Activated CD4-positive, alpha-beta T cell treated with anti-CD3 and anti-CD28 coated beads for 48 hours (primary cell): ENCODE measurements at places on chromosomes 3 and 15.

DNA sequence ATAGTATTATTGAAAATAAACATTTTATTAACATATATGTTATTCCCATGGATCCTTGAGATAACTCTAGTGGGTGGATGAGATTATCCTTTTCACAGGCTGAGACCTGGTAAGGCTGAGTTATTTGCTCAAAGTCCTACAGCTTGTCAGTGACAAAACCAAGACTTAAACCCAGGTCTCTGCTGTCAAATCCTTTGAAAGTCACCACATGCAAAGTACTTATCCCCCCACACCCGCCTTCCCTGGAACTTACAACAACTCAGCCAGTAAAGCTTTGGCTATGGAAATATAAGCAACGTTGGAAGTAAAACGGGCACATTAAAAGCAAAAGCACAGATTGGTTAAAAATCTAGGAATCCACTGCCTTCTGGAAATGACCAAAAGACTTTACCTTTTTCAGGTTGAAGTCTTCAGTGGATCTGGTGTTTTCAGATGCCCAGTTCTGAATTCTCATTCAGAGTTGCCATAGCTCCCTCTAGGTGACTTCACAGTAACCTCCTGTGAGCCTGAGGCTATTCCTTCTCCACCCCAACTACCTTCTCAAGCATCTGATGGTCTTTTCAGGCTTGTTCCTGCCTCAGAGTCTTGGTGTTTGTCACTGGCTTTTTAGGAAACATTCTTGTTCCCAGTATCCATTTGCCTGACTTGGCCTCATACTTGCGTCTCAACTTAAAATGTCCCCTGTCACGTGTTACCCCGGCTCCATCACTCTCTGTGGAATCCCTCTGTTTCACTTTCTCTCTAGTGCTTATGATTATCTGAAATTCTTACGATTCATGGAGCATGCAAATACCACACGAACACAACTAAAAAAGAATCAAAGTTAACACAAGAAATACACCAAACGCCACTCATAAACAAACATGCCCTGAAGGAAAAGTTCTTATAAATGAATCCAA is 131.2 kb downstream of the MAGI1 start:
- DNase-seq = no peak

DNA sequence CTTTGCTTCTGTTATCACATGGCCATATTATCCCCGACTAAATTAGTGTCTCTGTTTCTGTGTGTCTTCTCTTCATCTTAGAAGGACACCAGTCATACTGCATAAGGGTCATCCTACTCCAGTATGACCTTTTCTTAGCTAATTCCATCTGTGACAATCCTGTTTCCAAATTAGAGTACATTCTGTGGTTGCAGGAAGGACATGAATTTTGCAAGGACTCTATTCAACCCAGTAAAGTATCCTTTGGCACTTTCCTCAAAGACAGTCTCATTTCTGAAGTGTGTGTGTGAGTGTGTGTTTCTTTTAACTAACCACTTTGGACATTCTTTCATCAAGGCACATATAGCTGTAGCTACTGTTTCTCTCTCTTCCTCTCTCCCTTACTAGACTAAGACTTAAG is 15.2 kb upstream of the MME start:
- DNase-seq = no peak

- no peak for DNase-seq
Measured at GRCh38 chr3:30308131-30308530, 298.3 kb upstream of the TGFBR2 start.

DNA sequence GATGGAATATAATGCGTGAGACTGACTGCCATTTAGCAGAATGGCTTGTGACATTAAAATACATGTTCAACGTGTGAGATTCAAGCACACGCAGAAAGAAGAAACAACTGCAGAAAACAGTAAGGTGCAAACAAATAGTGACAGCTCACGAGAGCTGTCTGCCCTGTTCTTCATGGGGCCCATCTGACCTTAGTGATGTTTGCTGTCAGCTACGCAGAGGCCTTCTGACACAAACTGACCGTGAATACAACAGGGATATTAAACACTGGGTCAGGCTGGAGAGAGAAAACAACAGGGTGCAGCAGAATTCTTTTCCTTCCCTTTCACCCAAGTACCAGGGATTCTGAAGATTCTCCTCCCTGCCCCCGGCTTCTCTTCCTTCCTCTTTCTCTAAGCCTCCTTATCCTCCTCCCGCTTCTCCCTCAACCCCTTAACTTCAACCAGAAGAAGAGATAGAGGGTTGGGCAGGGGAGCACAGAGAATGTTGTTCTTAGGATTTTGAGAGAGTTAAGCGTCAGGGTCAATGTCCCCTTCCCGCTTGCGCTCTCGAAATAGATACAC is 2.1 kb downstream of the TNFAIP8L3 start:
- DNase-seq = no peak

GRCh38 chr3:48711727-48712126 is 5.3 kb downstream of the IP6K2 start:
- no peak for DNase-seq

DNA sequence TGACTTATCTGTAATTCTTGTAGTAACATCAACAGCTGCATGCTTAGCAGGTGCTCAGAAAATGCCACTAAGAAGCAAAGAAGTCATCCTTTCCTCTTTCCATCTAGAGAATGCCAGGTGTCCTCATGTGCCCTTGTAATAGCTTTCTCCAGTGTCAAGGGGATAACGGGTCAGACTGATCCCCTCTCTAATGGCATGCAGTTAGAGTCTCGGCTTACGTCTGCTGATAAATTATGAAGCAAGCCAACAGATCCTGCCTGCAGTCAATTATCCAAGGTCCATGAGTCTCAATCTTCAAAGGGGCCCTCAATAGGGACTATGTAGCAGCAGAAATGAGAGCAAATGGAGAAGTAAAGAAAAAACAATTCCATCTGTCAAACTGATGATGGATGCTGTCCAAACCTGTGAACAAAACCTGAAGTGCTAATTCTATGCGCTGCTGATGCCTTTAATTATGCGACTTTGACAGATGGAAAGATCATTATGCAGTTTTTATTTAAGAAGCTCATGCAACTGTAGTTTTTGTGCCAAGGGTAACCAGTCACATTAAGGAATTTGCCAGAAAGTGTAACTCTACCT is 162.8 kb upstream of the PEX5L start:
- DNase-seq = no peak

DNA sequence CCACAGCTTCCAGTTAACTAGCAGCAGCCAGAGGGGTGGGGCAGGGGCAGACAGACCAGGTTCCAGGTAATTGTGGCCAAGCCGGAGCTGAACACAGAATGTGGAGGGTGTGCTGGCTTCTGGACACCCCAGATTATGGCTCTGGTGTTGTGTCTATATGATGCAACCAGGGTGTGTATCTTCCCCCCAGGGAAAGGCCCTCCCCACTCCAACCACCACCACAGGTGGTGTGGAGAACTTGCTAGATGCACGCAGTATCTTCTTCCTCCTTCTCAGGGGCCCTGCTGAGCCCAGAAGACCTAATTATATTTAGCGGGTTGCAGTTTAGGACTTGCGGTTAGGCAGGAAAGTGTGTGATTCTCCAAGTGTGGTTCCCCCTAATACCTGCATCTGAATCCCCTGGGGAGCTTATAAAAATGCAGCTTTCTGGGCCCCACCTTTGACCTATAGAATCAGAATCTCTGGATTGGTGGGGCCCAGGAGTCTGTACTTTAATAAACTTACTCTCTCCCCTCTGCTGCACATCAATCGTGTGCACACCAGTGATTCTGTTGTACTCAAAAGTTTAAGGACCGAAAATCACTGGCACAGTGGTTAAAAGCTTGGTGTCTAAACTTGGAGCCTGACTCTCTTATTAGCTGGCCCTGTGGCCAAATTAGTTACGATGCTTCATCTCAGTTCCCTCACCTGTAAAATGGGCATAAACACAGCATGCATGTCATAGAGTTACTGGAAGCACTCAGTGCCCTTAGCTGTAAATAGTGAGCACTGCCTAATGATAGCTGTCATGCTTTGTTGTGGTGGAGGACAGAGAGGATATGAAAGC is 379.1 kb upstream of the PROK2 start:
- no peak for DNase-seq

GRCh38 chr15:26095710-26096330 is 232.7 kb upstream of the ATP10A start:
- DNase-seq = peak; percentile 9

GRCh38 chr3:188090620-188091309 is 63.2 kb upstream of the LPP start:
- DNase-seq = no peak
